ENCODE measurements at places on chromosomes 2 and 18.

DNA sequence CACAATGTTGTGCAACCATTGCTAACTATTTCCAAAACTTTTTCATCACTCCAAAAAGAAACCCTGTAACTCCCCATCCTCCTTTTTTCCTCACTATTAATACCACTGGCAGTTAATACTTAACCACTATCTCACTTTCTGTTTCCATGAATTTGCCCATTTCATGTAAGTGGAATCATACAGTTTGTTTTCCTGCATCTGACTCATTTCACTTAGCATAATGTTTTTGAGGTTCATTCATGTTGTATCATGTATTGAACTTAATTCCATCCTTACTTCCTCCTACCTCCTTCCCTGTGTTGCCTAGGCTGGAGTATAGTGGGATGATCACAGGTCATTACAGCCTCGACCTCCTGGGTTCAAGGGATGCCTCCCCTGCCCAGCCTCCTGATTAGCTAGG lies 68.3 kb downstream of the FAM117B start:
- DNase-seq = no peak

DNA sequence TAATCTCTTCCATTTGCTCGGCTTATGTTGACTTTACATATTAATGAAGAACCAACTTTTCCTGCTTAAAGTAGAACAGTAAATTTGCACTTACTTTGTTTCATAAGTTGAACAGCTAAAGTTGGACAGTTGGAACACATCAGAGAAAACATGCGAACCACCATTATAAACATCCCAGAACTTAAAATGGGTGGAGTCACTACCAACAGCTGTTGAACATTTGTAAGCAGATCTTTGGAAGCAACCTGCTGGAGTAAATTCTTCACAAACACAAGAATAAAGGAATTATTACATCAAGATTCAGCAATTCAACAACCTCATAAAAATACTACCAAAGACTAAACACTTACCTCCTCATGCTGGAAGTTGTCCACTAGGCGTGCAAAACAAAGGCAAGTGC lies 96.4 kb upstream of the DNER start:
- DNase-seq = no peak

DNA sequence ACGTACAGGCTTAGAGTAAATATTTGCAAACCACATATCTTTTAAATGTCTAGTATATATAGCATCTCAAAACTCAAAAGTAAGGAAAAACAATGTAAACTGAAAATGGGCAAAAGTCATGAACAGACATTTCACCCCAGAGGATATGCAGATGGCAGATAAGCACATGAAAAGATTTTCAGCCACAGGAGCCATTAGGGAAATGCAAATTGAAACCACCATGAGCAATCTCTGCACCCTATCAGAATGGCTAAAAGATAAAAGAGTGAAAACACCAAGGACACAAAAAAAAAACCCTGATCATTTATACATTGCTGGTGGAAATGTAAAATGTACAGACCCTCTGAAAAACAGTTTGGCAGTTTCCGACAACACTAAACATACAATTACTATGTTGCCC lies 292.7 kb downstream of the ZNF516 start:
- no peak for DNase-seq

DNA sequence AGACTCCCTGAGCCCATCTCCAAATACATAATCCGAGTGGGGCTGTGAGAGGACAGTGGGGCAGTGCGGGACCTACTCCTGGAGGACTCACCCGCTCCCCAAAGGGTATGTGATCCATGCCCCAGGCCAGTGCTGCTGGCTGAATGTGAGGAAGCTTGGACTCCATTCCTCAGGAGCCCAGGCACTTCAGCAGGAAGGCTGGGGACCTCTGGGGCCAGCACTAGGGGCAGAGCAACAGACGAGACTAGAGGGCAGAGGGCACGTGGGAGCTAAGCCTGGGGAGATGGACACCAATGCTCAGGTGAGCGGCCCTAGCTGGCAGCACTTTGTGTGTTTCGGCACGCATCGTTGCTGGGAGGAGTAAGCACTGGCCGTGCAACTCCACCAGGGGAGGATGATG lies 84.9 kb downstream of the MALT1 start:
- no peak for DNase-seq

DNA sequence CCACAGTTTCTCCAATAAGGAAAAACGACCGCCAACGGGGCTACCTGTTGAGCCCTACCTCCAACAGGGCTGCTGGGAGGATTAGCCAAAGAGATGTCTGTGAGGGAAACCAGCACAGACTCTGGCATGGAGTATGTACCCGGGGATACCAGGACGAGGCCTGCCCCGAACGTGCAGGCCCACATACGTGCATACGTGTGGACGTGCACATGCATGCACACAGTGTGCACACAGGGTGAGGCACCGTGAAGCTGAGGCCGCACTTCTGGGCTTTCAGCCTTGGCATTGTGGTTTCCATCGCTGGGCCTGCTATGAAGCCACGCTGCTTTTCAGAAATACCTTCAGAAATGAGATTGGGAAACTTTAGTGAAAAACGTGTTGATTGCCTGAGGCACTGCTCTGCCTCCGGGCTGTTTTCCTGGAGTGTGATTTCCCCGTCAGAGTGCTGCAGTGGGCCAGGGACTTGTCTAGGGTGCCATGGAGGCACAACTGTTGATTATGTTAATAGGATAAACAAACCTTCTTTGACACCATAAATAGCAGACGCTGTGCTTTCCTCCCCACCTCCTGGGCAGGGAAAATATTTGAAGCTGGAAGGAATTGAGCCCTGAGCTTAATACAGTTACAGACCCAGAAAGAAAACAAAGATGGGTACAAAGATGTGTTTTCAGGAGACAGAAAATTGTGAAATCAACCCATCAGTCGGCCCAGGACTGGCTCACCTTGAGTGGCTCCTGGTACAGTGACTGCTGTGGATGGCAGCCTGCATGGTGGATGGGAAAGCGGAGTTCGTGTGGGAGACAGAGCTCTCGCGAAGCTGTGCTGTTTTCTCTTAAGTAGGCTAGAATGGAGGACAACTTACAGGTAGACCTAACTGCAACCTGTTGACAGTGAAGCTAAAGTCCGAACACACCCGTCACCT lies 182.3 kb downstream of the FAM210A start:
- no peak for DNase-seq

- no peak for DNase-seq
These were observed 178.1 kb downstream of the RAB3GAP1 start for GRCh38 chr2:135230150-135230549.

GRCh38 chr2:85589181-85589580 lies 5.0 kb downstream of the VAMP5 start:
- no peak for DNase-seq

- DNase-seq = no peak
These were observed 1.3 kb downstream of the B4GALT6 start for GRCh38 chr18:31683106-31683505.

GRCh38 chr18:40415176-40415791 lies 1539.8 kb upstream of the PIK3C3 start:
- DNase-seq = no peak

DNA sequence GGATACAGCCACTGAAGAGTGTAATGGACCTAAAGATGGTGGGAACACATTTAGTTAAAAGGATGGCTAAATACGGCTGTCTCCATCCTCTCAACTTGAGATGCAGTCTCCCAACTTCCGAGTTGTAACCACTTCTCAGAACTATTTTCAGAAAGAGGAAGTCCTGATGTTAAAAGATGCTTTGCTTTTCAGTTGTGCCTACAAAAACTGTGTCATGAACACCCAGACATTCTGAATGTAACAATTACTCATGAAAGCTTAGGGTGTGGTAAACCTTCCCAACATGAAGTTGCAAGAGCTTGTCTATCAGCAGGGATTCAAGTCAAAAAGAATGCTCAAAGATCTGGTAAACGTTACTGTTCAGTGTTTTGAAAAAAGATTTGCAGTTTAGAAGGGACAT lies 147.9 kb downstream of the DOCK10 start:
- no peak for DNase-seq

DNA sequence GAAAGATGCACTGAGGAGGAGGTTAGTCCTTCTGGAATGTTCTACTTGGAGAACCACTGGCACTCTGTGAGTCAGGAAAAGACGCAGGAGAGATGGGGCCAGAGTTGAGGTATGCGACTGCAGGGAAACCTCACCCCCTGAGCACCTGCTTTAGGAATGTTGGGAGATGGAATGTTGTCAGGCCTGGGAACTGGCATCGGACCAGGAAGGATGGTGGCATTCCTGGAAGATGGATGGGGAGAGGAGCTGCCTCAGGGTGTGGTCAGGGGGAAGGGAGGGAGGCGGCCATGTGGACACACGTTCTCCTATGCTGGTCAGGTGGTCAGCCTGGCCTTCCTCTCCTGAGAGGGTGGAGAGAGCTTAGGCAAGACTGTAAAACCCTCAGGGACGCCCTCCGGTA lies 146.3 kb downstream of the CELF4 start:
- no peak for DNase-seq

DNA sequence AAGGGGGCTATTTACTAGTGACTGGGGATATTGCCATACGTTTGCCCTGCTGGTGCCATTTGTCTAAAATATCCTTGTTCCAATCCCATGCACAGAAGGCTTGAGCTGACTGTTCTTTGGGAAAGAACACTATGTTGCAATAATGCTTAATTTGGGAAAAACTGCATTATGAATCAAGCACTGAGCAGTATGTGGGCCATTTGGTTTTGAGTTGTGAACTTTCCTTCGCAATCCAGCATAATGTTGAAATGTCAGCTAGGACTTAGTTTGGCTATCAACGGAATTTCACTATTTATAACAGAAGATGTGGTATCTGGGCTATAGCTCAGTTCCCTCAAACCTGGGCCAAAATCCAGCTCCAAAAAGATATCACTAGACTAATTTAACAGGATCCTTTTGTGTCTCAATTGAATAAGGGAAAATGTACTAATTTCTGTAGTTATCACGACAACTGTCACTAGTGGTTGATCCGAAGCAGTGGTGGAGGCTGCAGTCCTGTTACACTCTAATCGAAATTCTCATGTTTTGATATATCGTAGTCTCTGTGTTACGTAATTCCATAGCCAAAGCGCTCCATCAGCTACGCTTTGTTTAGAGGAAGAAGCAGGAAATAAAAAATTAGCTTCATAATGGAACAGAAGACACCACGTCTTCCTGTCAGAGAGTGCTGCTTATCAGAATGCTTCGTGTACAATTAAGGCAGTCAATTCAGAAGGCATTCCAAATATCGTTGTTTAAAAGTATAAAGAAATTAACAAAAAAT lies 686.8 kb upstream of the SALL3 start:
- no peak for DNase-seq

DNA sequence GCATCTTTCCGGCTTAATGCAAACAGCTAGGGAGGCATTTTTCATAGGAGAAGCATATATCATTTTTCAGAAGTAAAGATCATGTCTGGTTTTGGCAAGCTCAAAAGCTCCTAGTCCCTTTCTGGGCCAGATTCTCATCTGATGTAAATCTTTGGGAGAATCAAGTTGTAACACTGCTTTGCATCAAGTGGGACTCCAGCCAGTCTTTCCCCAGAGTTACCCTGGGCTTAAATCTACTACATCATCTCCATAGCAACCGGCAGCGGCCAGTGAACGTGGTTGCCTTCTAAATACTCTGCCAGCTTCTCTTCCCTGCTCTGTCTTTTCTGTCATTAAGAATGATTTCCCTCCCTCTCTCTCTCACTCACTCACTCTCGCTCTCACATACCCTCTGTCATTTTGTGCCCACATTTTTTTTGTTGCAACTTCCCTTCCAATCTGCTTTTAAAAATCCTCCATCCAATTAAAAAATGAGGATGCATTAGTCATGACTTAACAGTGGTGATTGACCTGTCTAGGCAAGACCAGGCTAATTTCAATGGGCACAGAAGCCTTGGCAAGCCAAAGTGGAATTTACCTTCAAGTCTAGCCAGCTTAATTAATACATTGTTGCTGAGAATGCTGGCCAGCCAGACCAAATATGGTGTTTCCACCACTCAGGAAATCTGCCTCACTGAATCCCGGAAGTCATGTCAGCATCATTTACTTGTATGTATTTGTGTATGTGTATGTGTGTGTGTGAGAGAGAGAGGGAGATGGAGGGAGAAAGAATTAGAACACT lies 93.0 kb downstream of the NRP2 start:
- no peak for DNase-seq

GRCh38 chr2:106575955-106576354 lies 88.8 kb downstream of the CD8B2 start:
- peak; percentile 18 for DNase-seq

GRCh38 chr2:66494708-66495107 lies 59.8 kb downstream of the MEIS1 start:
- DNase-seq = no peak

GRCh38 chr2:241858206-241859016 lies at the start of gene PDCD1:
PDCD1 (minus strand) TSS chr2:241858894; CDS start chr2:241858838, 56 bp downstream.
- no peak for DNase-seq

All from retina (tissue), 1 donor.